ELR (cell line): ENCODE measurements at places on chromosomes 11 and 22.

GRCh38 chr11:77199137-77199745, 71.2 kb downstream of the MYO7A start:
- no peak for DNase-seq

- DNase-seq, result no peak
Observed at GRCh38 chr11:39327302-39327701, 2132.2 kb downstream of the LRRC4C start.

GRCh38 chr11:70566768-70567530, 168.6 kb downstream of the CTTN start:
- no peak for DNase-seq

- peak; percentile 49 for DNase-seq
Observed at GRCh38 chr22:50206599-50206998, 5.8 kb downstream of the SELENOO start.

DNA sequence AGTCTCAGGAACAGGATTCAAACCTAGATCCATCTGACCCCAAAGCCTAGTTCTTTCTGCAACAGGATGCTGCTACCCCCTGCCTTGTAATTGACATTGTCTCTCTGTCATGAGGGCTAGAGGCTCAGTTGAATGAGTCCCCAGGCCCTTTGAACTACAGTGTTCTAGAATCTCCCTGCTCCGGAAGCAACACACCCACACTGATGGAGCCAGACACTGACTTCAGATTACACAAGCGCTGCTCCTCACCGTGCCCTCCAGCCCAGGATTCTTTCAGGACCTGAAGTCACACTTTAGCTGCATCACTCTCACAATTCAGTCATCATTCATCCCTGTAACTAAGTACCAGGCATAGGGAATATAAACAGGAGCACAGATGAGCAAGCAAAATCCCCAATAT, 69.6 kb downstream of the RAB30 start:
- DNase-seq, result no peak

- no peak for DNase-seq
Observed at GRCh38 chr11:134231958-134232659, 7.6 kb downstream of the VPS26B start.
